ENCODE measurements at places on chromosomes 7 and 10.

GRCh38 chr7:27082171-27082570 lies 13.6 kb downstream of the HOXA1 start:
- no peak for DNase-seq
- no peaks in the 10 kb centered on the region for H3K27me3 ChIP-seq
- no peaks in the 10 kb centered on the region for H3K36me3 ChIP-seq
- H3K4me1 ChIP-seq = peaks cover 38% of the 10 kb centered on the region
- H3K27ac ChIP-seq = peak overlapping the region; percentile 80

- H3K27ac ChIP-seq = peak overlapping the region; percentile 75
- H3K4me1 ChIP-seq = peaks cover 35% of the 10 kb centered on the region
- H3K27me3 ChIP-seq = no peaks in the 10 kb centered on the region
- H3K4me3 ChIP-seq = peak overlapping the region; percentile 43
- DNase-seq = no peak
- H3K36me3 ChIP-seq = peaks cover 92% of the 10 kb centered on the region
Observed at GRCh38 chr7:41696323-41696916, 6.5 kb downstream of the INHBA start.

DNA sequence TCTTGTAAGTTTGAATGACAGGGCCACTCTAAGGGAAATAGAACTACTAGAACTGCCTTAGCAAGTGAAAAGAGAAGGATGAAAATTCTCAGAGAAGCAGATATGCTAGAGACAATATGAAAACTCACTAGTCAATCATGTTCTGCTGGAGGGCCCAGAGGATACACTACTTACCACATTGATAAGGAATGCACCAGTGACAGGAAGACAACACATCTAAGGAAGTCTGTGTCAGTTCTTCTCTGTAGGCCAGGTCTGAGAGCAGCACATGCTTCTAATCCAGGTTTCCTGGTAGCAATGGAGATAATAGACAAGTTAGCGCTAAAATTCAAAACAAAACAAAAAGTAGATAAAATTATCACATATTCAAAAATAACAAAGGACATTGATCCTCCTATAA lies 235.2 kb upstream of the AKR1E2 start:
- no peak for DNase-seq
- no peak overlapping the region for H3K27ac ChIP-seq
- no peaks in the 10 kb centered on the region for H3K36me3 ChIP-seq
- no peaks in the 10 kb centered on the region for H3K27me3 ChIP-seq
- H3K4me1 ChIP-seq = peaks cover 2% of the 10 kb centered on the region
- H3K4me3 ChIP-seq = no peak overlapping the region

DNA sequence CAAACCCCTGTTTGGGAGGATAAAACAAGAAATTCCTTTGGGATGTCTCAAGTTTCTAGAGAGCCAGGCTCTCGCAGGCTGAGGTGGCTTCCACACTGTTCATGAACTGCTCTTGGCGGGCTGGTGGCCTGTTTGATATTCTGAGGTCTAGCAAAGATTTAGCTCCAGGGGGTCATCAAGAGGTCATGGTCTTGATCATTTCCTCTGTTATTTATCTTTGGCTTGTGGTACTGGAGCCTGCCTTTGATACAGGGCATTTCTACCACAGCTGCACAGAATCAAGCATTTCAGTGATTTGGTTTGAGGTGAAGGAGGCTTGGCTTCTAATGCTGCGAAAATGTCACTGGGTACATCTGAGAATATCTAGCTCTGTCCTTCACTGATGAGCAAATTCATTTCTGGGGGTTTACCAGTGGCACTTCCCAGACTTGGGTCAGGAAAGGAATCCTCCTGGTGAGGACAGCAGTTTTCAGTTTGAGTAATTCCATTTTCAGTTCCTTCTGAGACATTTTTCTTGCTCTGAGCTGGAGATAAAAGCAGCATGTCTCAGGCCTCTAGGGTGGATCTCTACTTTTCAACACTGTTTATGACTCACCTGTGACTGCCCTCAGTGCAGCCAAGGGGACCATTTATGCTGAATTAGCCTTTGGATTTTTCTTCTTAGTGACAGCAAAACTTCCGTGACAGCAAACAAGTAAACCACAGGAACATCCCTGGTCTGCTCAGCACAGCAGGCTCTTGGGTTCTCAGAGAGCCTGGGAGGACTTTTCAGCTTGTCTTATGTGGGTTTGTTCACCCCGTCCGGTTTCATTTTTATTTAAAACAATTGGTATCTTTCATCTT lies 312.0 kb downstream of the RNLS start:
- H3K27ac ChIP-seq = no peak overlapping the region
- H3K4me1 ChIP-seq = peaks cover 6% of the 10 kb centered on the region
- DNase-seq = no peak
- no peaks in the 10 kb centered on the region for H3K36me3 ChIP-seq

DNA sequence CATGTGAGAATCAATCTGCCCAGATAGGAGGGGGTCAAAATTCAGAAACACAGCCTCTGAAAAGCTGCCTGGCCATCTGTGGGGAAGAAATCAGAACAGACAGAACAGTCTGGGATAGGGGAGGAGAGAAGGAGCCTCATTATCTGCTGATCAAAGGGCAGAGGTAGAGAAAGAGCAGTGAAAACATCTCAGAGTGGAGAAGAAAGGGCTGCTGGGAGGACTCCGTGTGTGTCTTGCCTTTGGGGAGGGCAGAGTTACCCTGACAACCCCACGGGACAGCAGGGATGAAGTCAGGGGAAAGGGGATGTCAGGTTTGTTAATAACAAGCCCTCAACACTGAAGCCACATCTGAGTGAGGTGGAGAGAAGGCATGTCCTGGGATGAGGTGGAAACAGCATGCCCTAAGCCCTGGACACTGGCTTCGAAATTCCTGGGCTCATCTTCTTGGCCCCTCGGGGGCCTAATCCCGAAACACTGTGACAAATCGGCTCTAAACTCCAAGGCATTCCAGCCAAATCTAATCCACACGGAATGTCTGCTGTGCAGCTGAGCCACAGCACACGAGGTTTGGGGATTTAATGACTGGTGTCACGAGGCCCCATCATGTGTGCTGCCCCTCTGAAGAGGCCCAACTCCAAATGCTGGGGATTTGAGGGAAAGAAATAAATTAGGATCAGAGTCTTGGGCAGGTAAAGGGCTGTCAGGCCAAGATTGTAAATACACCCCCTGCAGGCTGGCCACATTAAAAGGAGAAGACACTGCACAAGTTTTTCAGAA lies 82.8 kb upstream of the FGFR2 start:
- H3K4me1 ChIP-seq = no peaks in the 10 kb centered on the region
- DNase-seq = no peak
- no peak overlapping the region for H3K4me3 ChIP-seq
- no peaks in the 10 kb centered on the region for H3K27me3 ChIP-seq
- no peaks in the 10 kb centered on the region for H3K36me3 ChIP-seq
